ENCODE measurements at places on chromosomes 12 and 14.

DNA sequence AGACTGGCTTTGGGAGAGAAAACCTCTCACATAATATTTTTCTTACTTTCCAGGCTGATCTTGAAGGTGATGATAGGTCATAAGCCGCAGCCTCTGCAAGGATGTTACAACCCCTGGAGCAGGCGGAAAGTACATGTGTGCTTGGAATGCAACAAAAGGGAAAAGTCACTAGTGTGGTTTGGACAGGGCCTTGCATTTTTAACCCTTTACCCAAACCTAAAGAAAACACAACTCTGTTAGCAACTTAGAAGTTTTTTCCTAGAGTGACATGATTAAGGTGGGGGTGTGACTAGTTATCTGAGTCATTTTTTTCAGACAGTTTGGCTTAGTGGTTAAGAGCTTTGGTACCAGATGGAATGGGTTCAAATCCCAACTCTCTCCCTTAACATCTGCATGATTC, 97.0 kb downstream of the TMEM30B start:
- no peak for DNase-seq

DNA sequence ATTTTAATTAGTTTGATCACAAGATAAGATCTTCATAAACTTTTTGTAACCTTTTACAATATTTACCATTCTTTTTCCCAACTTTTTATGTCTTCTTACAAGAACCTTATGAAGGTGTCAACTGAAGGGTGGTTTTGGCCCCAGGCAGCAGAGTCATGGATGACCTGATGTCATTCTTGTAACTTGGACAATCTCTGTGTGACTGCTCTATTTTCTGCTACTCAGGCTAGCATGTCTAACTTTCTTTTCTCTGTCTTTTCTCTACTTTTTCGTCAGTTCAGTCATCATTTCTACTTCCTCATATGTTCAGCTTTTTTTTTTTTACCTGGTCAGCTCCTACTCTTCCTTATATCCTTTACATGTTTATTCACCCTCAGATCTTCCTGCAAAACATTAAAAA, 150.7 kb upstream of the PTPRQ start:
- no peak for DNase-seq

GRCh38 chr12:90989686-90990111, 15.1 kb downstream of the EPYC start:
- no peak for DNase-seq

DNA sequence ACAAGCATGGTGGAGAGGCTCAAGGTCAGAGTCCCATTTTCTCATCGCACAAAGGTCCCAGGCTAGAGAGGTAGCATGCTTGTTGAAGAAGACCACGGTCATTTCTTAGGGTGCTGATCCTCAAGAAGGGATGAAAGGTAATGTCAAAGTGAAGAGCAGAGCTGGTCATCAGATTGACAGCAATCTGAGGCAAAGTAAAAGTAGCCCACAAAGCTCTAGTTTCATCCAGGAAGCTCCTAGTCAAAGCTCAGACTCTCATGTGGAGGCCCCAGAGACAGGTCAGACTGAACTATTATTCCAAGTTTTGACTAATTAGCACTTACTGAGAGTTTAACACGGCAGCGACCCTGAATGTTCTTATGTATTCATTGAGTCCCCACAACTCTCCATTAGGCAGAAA, 270.6 kb downstream of the RPS29 start:
- no peak for DNase-seq

GRCh38 chr12:61857968-61858367, 402.2 kb upstream of the USP15 start:
- DNase-seq = no peak

- no peak for DNase-seq
These were observed 54.7 kb upstream of the OTOGL start for GRCh38 chr12:80044694-80045046.

DNA sequence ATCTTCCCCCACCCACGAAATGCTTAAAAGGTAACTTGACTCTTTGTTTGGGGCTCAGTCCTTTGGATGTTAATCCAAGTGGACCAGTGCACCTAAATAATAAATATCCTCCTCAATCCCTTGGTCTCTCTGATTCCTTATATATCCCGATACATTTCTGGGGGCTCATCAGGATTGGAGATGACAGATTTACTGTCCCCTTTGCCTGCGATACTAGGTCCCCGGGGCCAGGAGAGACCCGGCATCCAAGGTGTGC, 26.3 kb downstream of the KLRK1 start:
- DNase-seq = no peak

GRCh38 chr12:127760996-127761395, 506.0 kb upstream of the TMEM132C start:
- no peak for DNase-seq

DNA sequence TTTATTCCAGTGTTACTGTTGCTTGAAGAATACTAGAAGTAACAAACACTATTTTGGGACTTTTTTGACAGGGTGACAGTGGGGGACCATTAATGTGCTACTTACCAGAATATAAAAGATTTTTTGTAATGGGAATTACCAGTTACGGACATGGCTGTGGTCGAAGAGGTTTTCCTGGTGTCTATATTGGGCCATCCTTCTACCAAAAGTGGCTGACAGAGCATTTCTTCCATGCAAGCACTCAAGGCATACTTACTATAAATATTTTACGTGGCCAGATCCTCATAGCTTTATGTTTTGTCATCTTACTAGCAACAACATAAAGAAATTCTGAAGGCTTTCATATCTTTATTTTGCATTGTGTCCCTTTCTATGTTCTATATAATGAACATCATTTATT, 44.5 kb downstream of the TMPRSS12 start:
- no peak for DNase-seq

GRCh38 chr14:92687681-92688433, 60.6 kb downstream of the LGMN start:
- no peak for DNase-seq

- no peak for DNase-seq
These were observed 12.7 kb downstream of the CPSF2 start for GRCh38 chr14:92134456-92134855.

GRCh38 chr14:52856139-52856538, 64.7 kb upstream of the GNPNAT1 start:
- no peak for DNase-seq

DNA sequence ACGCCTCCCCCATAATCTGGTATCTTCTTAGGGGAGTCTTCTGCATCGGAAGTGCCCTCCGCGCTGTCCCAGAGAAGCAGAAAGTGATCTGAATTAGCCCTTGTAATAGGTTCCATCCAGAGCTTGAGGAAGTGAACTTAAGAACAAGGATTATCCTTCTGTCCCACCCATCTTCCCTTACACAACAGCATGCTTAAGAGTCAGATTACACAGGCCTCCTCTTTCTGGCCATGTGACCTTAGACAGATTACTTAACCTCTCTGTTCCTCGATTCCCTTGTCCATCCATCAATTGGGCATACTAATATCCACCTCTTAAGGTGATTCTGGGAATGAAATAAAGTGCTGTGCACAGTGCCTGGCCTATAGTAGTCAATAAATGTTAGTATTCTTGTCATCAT, 11.4 kb downstream of the CABP1 start:
- no peak for DNase-seq

- DNase-seq = no peak
These were observed 1.7 kb downstream of the NDRG2 start for GRCh38 chr14:21023174-21023573.

GRCh38 chr14:69671365-69672030, 60.1 kb downstream of the SUSD6 start:
- no peak for DNase-seq

DNA sequence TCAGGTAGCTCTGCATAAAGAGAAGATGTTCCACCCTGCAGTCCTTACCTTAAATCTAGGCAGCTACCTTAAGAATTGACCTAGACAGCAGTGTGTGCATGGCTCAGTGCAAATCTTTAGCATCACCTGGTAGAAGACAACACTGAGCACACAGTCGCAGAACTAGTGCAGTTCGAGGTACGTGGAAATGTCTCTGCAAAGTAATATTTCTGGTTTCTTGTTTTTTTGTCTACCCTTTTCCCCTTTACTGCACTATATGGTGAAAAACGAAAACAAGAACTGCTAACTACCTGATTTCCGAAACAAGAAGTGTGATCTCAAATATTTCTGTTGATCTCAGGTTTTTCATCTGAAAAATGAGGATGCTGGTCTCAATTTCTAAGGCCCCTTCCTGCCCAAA, 82.5 kb downstream of the ETV6 start:
- no peak for DNase-seq

DNA sequence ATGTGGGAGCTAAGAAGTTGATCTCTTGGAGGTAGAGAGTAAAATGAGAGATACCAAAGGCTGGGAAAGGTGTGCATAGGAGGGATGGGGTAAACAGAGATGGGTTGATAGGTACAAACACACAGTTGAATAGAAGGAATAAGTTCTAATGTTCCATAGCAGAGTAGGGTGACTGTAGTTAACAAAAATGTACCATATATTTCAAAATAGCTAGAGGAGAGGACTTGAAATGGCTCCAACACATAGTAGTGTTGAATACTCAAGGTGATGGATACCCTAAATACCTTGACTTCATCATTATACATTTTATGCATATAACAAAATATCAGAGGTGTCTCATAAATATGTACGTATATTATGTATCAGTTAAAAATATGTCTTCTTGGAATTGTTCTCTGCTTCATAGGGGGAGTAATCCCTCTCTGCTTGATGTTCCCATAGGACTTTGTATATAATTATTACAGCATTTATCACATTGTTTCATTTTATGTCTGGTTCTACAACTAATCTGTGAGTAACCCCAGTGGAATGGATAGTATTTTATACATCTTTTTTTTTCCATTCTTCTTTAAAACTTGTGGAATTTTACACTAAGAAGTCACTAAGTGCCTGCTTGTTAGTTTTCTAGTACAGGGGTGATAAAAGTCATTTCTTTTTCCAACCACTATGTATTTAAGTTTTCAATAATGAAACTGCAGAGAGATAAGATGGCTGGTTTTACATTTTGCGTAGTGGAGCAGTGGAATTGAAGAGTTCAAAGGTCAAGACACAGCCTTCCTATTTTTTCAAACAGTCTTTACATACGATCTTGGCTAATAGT, 1940.0 kb upstream of the SEL1L start:
- no peak for DNase-seq

GRCh38 chr12:90937651-90938050, 17.3 kb downstream of the CCER1 start:
- DNase-seq = no peak

DNA sequence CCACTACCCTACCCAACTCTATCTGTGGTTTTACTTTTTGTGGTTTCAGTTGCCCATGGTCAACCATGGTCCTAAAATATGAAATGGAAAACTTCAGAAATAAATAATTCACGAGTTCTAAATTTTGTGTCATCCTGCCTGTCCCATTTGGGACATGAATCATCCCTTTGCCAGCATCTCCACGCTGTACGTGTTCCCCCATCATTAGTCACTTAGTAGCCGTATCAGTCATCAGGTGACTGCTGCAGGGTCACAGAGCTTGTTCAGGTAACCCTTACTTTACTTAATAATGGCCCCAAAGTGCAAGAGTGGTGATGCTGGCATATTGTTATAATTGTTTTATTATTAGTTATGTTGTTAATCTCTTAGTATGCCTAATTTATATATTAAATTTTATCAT, 209.9 kb downstream of the ITPR2 start:
- no peak for DNase-seq

DNA sequence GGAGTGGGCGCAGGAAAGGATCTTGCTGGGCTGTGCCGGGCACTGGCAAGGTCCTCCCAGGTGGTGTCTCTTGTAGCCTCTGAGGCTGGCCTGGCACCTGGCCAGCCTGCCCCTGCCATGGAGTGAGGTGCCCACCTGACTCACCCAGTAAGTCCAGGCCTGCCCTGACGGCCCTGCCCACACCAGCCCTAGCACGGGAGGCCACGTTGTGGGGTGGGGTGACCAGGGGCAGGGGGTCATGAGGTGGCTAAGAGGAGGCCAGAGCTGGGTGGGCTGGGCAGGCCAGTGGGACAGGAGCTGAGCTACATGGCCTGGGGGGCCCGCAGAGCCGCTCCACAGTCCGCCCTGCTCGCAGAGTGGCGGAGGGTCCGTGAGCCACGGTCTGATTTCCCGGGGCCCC, 45.4 kb downstream of the KIF26A start:
- DNase-seq = no peak

- no peak for DNase-seq
These were observed 9.2 kb upstream of the TC2N start for GRCh38 chr14:91876492-91876891.

DNA sequence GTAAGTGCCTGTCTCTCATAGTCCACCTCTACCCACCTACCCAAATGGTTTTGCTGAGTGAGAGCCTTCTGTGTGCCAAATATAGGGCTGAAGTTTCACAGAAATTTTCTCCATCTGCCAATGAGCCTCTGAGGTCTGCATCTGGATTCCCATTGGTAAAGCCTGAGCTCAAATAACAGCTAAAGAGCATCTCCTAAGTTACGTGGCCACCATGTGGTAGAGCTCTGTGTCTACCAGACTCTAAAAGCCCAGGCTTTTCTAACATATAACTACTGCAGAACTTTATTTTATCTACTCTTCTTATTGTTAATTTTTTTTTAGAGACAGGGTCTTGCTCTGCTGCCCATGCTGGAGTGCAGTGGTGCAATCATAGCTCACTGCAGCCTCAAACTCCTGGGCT, 16.0 kb downstream of the AMDHD1 start:
- DNase-seq = no peak

DNA sequence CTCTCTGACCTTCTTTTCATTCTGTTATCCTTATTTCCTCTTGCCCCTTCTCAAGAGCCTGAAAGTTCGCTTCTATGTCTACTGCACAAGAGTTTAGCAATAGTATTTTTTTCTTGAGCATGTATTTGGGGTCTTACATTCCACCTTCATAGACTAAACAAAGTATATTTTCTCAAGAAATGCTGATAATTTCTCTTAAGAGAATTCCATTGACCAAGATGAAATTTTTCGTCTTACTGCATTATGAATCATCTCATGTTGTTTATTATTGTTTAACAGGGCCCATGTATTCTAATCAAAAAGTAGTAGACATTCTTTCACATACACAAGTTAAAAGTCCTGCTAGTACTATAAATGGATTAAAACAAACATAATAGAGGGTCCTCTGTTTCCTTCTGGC, 219.3 kb downstream of the C12orf50 start:
- DNase-seq = no peak

- no peak for DNase-seq
These were observed 59.9 kb downstream of the PRKAB1 start for GRCh38 chr12:119727600-119728443.

- no peak for DNase-seq
These were observed 54.7 kb downstream of the RPS6KA5 start for GRCh38 chr14:91005716-91006115.

- DNase-seq = no peak
These were observed 92.8 kb upstream of the ETV6 start for GRCh38 chr12:11556682-11557081.

DNA sequence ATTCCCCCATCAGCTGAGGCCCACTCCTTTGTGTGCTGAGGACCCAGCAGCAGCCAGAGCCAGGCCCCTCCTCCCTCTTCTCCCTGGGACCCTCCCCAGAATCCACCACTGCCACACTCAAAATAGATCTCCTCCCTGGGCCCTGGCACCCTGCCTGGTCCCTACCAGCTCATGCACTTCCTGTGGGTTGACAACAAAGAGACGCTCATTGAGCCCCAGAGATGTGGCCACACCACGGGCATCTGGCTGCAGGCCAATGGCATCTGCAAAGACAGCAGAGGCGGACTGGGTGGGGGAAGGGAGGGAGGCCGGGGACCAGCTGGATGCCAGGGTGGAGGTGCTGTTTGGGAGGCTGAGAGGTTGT, 16.0 kb upstream of the ENDOU start:
- DNase-seq = peak; percentile 58

- no peak for DNase-seq
These were observed 4.6 kb upstream of the MFAP5 start for GRCh38 chr12:8667270-8667669.

GRCh38 chr12:58395470-58395869, 454.1 kb downstream of the ATP23 start:
- DNase-seq = no peak
